ENCODE measurements at places on chromosomes 4 and X. TPM values are rescaled to one million over a fixed set of nuclear protein-coding genes. Genes with fewer than 3 reads are reported as not detected.

Gene ADRA2C
- 12.9 TPM for total RNA-seq

DNA sequence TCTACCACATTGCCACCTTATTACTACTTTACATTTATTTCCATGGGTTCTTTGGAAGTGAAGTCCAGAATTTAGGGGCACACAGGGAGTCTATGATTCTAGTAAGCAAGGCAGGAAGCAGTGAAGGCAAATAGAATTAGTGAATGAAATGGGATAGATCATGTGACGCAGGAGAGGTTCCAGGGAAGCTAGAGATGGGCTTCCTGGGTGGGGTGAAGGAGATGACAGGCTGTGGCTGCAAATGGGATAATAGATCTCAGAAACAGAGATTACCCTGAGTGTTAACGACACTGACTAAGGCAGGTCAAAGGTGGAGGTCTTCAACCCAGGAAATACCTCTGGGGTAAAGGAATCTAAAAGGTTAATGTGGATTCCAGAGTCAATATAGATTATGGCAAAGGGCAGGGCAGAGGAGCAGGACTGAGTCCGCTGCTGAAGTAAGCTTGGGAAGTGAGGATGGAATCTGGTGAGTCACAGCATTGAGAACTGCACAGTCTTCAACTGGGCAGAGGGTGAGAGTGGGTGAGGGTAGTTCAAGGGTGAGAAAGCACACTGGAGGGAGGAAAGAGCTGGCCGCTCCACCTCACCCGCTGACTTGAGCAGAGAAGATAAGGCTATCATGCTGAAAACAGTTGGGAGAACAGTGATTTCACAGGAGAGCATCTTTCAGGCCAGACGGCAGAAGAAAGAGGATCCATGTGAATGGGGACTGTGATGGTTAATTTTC is 70.8 kb downstream of the ANXA3 start:
- no peak for DNase-seq

DNA sequence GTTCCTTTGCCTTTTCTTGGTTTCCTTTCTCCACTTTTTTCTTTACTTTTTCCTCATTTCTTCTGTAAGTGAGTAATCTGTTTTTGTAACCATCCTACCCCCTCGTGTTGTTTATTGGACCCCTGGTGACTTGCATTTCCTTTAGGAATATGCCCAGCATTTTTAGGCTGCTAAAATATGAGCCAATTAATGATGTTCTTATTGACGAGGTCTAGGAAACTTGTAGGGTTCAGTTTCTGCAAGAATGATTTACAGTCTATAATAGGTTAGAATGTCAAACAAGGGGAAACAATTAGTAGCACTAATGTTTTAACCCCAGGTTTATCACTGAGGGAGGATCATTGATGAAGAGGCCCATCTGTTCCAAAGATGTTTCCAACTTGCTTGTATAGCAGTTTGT is 79.0 kb downstream of the CPE start:
- DNase-seq, result no peak

- no peak for DNase-seq
Measured at GRCh38 chr4:147580396-147580795, 36.8 kb upstream of the TMEM184C start.

Gene HCFC1
- total RNA-seq, result 20.7 TPM

DNA sequence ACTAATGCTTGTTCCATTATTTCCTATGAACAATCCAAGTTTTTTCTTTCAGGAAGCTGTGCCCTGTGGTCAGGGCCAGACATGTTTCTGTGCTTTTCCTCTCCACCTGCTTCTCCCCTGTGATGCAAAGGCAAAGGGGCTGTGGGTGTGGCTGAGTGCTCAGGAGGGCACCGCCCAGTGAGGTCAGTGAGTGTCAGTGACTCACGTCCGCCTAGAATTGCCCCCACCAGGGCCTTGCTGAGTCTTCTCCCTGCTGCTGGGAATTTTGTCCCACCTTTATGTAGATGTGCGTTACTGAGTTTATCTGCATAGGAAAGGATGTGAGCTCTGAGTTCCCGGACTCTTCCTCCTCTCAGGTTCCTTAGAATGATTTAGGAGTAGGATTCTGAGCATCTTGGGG is 283.2 kb downstream of the DCHS2 start:
- no peak for DNase-seq

- peak; percentile 45 for DNase-seq
Measured at GRCh38 chrX:119692191-119693039, 553 bp downstream of the SEPTIN6 start.

Gene ADH7
- total RNA-seq, result not detected

GRCh38 chr4:111283066-111283677 is 660.3 kb upstream of the PITX2 start:
- peak; percentile 71 for DNase-seq

DNA sequence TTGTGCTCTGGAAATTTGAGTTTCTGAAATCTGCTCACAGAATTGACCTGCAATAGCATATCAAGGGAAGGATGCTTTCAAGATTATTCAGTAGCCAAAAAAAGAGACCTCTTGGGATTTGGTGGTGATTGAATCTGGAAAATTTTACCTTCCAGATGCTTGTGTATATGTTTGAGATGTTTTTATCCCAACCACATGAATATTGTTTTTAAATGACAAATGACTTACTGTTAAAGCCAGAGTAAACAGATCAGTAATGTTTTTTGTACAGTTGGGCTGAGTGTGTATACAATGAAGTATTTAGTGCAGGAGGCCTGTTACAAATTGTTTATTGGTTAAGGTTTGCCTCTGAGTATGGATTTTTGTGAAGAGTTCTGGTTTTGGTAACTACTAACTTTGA is 126.5 kb downstream of the CBR4 start:
- DNase-seq, result no peak

All from neural progenitor cell (in vitro differentiated cells).